ENCODE measurements at places on chromosomes 1 and 21. TPM values are rescaled to one million over a fixed set of nuclear protein-coding genes. Genes with fewer than 3 reads are reported as not detected.

GRCh38 chr21:36232641-36233040, 76.0 kb downstream of the DOP1B start:
- no peak for DNase-seq

- DNase-seq, result no peak
Measured at GRCh38 chr1:242128951-242129502, 130.1 kb upstream of the MAP1LC3C start.

The NBPF15 gene
- 51.0 TPM for total RNA-seq

- no peak for DNase-seq
Measured at GRCh38 chr1:13760921-13761320, 60.9 kb downstream of the PRDM2 start.

DNA sequence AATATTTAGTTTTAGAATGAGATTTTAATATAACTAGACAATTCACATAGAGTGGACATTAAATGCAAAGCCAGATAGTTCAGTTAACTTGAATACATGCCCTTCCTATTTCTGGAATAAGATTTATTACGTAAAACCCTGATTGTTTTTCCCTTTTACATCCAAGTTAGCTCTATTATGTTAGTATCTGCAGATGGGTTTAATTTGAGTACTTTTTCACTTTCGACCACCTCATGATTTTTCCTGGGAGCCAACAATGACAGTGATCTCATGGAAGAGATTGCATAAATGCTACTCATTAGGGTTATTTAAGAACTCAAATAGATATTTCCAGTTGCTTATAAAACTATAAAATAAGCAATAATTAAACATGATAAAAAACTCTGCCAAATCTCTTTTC, 199.4 kb upstream of the PTGFR start:
- no peak for DNase-seq

DNA sequence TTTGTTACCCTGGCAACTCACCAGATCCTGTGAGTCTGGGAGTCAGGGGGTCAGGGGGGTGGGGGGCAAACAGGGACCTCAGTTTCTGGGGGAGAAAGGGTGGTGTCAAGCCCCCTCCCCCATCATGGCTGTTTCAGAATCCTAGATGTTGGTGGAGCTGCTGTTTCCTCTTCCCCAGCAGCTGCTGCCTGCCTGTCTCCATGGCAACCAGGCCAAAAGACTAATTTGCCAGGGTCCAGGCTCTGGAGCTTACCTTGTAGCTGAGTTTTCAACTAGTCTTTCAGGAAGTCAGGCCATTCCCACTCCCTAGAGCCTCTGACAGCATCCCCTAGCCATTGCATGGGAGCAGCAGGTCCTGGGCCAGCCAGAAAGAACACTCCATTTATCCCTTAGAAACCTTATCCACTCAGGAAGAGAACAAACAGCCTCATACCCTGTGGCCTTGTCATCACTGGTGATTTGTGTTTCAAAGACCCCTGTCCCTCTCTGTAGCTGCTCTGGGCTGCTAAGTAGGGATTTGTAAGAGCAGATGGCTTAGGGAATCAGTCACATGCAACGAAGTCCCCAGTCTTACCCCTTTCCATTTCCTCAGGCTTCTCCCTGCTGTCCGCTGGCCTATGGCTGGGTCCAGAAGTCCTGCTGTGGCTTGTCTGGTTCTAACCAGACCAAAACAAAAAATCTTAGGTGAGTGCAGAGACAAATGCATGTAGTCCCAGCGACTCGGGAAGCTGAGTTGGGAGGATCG, 21.5 kb upstream of the STMN1 start:
- DNase-seq, result no peak

The KCNK2 gene
- 78.7 TPM for total RNA-seq

The CLDN17 gene
- total RNA-seq, result not detected

DNA sequence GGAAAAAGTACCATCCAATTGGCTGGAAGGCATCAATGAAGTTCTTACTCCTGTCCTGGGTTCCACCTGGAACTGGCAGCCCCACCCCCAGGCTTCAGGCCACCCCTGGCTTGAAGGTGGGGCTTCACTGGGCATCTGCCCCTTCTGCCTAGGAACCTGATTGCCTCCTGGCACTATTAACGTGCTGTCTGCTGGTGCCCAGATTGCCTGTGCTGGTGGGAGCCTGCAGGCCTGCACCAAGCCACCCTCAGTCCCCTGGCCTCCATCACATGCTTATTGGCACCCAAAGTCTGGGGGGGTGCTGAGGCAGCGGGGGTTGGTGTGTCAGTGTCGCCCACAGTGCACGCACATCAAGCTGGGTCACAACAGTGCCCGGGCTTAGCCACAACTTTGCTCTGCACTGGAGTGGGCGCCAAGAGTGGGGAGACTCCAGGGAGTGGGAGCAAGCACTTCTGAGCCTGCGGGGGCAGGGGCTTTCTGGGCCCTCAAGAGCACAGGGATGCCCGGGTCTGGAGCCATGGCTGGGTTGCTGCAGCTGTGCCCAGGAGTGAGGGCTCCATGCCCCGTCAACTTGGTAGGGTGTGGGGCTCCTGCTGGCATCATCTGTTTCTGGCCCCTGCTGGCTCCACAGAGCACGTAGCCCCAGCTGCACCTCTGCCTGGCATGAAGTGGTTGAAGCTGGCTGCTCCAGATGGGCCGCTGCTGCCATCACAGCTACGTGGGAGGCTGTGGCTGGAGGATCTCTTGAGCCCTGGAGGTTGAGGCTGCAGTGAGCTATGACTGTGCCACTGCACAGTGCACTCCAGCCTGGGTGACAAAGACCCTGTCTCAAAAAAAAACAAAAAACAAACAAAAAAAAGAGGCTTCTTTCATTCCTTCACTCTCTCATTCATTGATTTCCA, 4.1 kb upstream of the LSM10 start:
- DNase-seq, result no peak

DNA sequence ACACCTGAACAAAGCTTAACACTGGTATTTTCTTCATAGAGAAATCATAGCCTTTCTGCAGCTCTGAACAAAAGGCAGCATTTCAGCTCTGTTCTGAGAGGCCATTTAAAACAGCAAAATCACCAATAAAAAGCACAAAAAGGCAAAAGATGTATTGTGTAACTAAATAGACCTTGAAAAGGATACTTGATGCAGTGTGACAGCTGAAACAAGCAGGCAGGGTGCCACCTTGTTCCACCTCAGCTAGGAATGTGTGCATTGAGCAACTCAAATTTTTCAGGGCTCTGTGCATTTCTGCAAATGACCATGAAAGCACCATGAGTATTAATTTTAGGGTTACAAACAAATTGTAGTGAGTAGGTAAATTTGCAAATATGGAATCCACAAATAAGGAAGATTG, 65.8 kb downstream of the RHOU start:
- no peak for DNase-seq

DNA sequence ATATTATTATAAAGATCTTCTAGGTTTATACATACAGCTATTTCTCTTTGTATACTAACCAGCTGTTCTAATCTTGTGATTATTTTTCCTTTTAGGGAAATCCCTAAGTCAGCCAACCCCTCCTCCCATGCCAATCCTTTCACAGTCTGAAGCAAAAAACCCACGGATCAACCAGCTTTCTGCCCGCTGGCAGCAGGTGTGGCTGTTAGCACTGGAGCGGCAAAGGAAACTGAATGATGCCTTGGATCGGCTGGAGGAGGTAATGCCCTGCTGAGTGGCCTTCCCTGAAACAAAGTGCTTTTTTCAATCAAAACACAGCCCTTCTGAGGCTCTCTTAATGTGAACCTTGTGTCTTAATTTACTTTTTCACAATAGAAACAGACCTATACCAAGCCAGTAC, 32.4 kb upstream of the BMP8A start:
- no peak for DNase-seq

The CLCA1 gene
- not detected for total RNA-seq

DNA sequence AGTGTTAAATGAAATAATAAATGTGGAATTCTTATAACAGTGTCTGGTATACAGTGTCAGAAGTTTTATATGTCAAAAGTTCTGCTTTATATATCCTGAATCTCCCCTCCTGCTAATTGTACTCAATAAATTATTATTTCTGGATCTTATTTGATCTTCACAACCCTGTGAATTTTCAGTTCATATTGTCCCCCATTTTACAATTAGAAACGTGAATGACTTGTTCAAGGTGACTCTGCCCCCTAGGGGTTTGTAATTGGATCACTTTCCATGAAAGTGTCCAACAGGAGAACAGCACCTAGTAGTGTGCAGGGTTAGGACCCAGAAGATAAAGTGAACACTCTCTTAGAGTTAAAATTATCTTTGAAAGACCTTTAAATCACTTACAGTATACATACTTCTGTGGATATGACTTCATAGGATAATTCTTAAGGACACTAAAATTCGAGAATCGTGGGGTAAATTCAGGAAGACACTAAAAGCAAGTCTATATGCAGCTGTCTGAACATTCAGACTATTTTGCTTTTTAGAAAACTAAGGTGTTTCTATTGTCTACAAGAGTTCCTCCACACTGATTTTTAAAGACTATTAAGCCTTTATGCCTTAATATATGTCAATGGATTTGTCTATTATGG, 4.5 kb upstream of the DDR2 start:
- no peak for DNase-seq

The IGSF3 gene
- total RNA-seq, result 134 TPM

The DNAI4 gene
- total RNA-seq, result 42.4 TPM

GRCh38 chr1:45772971-45773370, 22.5 kb upstream of the IPP start:
- no peak for DNase-seq

GRCh38 chr1:97827887-97828286, 92.9 kb downstream of the DPYD start:
- no peak for DNase-seq

DNA sequence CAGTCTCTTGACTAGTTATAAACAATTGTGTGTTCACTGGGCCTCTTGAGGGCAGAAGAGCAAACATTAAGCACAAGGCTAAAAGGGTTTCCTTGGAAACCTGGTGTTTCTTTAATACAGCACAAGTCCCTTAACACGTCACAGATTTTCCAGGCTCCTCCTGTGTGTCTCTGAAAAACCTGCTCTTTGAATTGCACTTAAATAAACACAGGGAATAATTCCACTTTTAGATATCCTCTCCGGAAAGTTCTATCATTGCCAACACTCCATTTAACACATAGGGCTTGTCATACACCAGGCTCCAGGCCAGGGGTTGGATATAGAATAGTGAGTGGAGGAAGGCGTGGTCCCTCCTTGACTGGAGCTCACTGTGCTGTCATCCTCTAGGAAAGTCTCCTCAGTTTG, 442.6 kb downstream of the DSCAM start:
- DNase-seq, result no peak

The AMPD1 gene
- not detected for total RNA-seq

DNA sequence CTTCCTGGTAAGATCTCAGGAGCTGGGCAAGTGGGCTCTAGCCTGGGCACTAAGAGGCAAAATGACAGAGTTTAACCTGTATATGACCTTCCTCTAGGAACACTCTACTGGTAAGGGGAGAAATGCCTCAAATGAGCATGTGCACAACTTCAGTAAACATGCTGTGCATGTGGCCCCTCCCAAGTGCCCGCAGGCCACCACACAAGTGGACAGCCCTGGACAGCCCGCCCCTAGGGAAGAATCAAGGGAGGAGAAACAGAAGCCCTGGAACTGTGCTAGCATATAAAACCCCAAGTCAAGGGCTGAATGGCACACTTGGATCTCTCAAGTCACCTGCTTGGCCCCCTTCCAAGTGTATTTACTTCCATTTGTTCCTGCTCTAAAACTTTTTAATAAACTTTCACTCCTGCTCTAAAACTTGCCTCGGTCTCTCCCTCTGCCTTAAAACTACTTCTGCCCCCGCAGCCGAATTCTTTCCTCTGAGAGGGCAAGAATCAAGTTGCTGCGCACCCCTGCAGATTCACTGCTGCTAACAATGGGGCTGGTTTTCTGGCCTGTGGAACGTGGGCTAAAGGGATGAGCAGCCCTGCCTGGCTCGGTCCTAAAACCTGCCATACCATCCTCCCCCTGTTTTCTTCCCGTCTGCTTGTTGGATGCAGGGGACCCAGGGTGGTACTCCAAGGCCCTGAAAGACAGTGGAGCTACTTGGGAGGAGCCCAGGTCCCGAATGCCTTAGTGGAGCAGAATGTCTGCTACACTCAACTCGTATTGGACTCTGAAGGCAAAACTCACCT, 93.5 kb downstream of the IER5 start:
- no peak for DNase-seq

The HSF2BP gene
- 2.0 TPM for total RNA-seq

- no peak for DNase-seq
Measured at GRCh38 chr1:119001181-119002027, 13.3 kb upstream of the TBX15 start.

Data from frontal cortex (tissue), 4 donors.